C1 segment of cervical spinal cord (tissue), 14 donors: ENCODE measurements at places on chromosomes 3 and 15.

GRCh38 chr3:153339065-153339464 lies 177.0 kb downstream of the RAP2B start:
- no peak for DNase-seq

- no peak for DNase-seq
Measured at GRCh38 chr3:118772547-118773011, 262.1 kb downstream of the IGSF11 start.

GRCh38 chr3:190855151-190855550 lies 7.3 kb downstream of the GMNC start:
- no peak for DNase-seq

- no peak for DNase-seq
Measured at GRCh38 chr15:101112336-101113113, 139.3 kb downstream of the CHSY1 start.

- DNase-seq = no peak
Measured at GRCh38 chr15:36614016-36614415, 34.6 kb downstream of the CDIN1 start.

GRCh38 chr15:28885630-28886430 lies at the start of gene APBA2:
TSS of gene APBA2 (plus strand) at chr15:28885974. CDS start at chr15:29053885, 167,911 bp downstream.
- peak; percentile 22 for DNase-seq

DNA sequence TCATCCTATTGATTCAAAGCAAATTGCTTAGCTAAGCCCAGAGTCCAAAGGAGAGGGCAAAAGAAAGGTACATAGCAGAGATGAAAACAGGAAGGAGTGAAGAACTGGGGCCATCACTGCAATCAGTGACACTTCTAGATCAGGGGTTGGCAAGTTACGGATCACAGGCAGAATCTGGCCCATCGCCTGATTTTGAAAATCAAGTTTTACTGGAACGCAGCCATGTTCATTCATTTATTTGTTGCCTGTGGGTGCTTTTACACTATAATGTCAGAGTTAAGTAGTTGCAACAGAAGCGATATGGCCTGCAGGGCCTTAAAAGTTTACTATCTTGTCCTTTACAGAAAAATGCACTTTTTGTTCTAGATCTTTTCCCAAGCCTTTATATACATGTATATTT lies 271.7 kb upstream of the TOPAZ1 start:
- no peak for DNase-seq

- no peak for DNase-seq
Measured at GRCh38 chr3:194872669-194872977, 186.9 kb downstream of the FAM43A start.

- DNase-seq = no peak
Measured at GRCh38 chr3:52890735-52891134, 6.6 kb downstream of the STIMATE start.

DNA sequence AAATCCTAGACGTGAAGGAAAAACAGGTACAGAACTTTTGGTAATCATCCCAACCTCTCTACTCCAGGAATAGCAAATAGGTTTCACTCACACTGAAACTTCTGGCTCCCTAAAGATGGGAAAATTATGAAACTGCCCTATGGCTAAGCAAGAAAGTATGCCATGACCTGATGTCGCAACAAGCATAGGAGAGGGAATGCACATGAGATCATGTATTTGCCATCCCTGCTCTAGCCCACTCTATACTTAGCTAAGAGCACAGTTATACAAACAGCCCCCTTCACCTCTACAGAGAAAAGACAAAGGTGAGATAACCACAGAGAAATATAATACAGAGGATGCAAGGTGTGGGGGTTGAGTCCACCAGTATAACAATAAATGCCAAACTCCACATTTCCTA lies 102.7 kb downstream of the TBC1D5 start:
- no peak for DNase-seq

GRCh38 chr3:128227507-128227906 lies 74.2 kb downstream of the EEFSEC start:
- no peak for DNase-seq

- DNase-seq = no peak
Measured at GRCh38 chr3:150544726-150545125, 1.6 kb downstream of the SERP1 start.

DNA sequence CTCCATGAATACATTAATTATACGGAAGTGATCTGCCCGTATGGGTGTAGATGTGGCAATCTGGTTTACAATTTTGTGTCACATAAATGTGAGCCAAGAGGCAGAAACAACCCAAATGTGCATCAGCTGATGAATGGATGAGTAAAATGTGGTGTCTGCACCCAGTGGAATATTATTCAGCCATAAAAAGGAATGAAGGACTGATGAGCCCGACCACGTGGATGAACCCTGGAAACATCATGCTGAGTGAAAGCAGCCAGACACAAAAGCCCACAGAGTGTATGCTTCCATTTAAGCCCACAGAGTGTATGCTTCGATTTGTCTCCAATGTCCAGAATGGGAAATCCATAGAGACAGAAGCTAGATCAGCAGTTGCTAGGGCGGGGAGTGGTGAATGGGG lies 27.6 kb upstream of the FBLN2 start:
- DNase-seq = no peak

DNA sequence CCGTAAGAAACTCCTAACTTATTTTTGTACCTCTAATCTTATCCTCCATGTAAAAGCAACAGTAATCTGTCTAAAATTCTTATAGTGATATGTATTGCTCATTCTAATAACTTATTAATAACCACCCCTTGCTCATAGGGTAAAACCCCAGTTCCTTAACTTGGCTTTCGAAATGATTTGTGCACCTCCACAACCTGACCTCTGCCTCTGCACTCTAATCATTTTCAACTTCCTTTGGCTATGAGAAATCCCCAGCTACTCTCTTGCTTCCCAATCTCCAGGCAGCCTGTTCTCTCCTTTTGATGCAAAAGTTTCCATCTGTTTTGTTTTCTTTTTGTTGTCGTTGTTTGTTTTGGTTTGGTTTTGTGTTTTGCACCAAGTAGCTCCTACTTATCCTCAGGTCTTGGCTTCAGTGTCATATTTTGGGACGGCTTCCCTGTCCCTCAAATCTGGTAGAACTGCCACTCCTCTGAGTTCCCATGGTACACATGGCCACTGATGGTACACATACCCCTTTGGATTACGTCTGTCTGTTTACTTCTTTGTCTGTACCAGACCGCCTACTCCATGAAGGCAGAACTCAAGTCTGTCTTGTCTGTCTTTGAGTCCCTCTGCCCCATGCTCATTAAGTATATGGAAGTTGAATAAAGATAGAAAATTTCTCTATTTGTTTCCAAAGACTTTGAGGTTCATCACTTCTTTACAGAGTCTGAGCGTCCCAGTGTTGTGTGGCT lies 105.6 kb upstream of the TGFBR2 start:
- DNase-seq = no peak

GRCh38 chr15:40481341-40482074 lies 10.7 kb downstream of the CHST14 start:
- no peak for DNase-seq

GRCh38 chr3:87426918-87427317 lies 150.5 kb upstream of the POU1F1 start:
- no peak for DNase-seq

- no peak for DNase-seq
Measured at GRCh38 chr3:120147072-120147871, 53.0 kb upstream of the GSK3B start.
